ENCODE measurements at places on chromosomes 2 and 18. TPM values are rescaled to one million over a fixed set of nuclear protein-coding genes. Genes with fewer than 3 reads are reported as not detected.

- no peak overlapping the region for H3K4me3 ChIP-seq
- H3K4me1 ChIP-seq = peaks cover 62% of the 10 kb centered on the region
- peak; percentile 90 for DNase-seq
- no peaks in the 10 kb centered on the region for H3K27me3 ChIP-seq
Measured at GRCh38 chr2:47072018-47072691, 83.0 kb downstream of the STPG4 start.

EVX2 gene
- total RNA-seq = not detected

HSPE1 gene
- 87.0 TPM for total RNA-seq

RFX8 gene
- total RNA-seq = 2.6 TPM

DNA sequence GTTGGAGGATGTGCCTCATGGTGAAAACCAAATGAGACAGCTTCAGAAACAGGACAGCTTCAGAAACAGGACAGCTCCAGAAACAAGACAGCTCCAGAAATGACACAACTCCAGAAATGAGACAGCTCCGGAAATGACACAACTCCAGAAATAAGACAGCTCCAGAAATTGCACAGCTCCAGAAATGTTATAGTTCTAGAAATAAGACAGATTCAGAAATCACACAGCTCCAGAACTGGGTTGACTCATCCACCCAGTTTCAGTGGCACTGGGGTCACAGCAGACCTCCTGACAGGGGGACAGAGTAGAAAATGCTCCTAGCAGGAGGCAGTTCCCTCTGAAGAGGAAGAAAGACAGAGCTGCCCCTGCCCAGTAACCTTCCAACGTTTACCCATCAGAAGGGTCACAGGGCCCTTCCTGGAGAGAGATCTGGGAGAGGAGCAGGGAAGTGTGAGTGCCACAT is 26.9 kb upstream of the COL6A3 start:
- H3K27me3 ChIP-seq = no peaks in the 10 kb centered on the region
- H3K4me1 ChIP-seq = peaks cover 12% of the 10 kb centered on the region
- H3K4me3 ChIP-seq = no peak overlapping the region
- peak overlapping the region; percentile 56 for H3K27ac ChIP-seq
- H3K36me3 ChIP-seq = no peaks in the 10 kb centered on the region

- H3K36me3 ChIP-seq = no peaks in the 10 kb centered on the region
- no peak overlapping the region for H3K4me3 ChIP-seq
- DNase-seq = peak; percentile 16
- no peaks in the 10 kb centered on the region for H3K27me3 ChIP-seq
- no peak overlapping the region for H3K27ac ChIP-seq
- H3K4me1 ChIP-seq = no peaks in the 10 kb centered on the region
Measured at GRCh38 chr2:170084820-170085491, 93.0 kb upstream of the MYO3B start.

FSIP2 gene
- total RNA-seq = 0.26 TPM

- no peak overlapping the region for H3K4me3 ChIP-seq
- H3K4me1 ChIP-seq = peaks cover 3% of the 10 kb centered on the region
- no peak overlapping the region for H3K27ac ChIP-seq
- no peaks in the 10 kb centered on the region for H3K27me3 ChIP-seq
- H3K36me3 ChIP-seq = peaks cover 3% of the 10 kb centered on the region
- DNase-seq = no peak
Measured at GRCh38 chr18:26457611-26458353, 90.6 kb downstream of the KCTD1 start.

GRCh38 chr18:9088252-9088651 is 14.2 kb upstream of the NDUFV2 start:
- no peaks in the 10 kb centered on the region for H3K36me3 ChIP-seq
- no peak overlapping the region for H3K4me3 ChIP-seq
- no peaks in the 10 kb centered on the region for H3K27me3 ChIP-seq
- no peak for DNase-seq
- no peaks in the 10 kb centered on the region for H3K4me1 ChIP-seq

GRCh38 chr2:23843051-23843976 is 83.6 kb downstream of the ATAD2B start:
- no peaks in the 10 kb centered on the region for H3K4me1 ChIP-seq
- H3K27me3 ChIP-seq = no peaks in the 10 kb centered on the region

DNA sequence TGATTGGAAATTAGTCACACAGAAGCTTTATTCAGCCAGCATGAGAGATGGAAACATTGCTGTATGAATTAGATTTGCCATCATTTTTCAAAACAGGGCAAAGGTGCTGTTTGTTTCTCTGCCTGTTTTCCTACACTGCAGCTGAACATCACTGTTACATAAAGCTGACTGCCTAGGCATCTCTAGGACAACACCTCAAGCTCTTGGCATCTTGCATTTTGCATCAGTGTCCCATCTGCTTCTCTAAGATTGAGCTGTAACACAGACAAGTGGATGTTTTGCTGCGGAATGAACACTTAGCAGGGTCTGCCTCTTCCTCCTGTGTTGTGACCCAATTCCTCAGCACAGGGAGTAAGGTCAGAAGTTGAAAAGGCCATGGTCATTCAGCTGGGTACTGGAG is 4.9 kb downstream of the CCT7 start:
- H3K36me3 ChIP-seq = peaks cover 7% of the 10 kb centered on the region
- H3K4me1 ChIP-seq = peaks cover 4% of the 10 kb centered on the region
- H3K27ac ChIP-seq = no peak overlapping the region
- no peak for DNase-seq
- H3K27me3 ChIP-seq = no peaks in the 10 kb centered on the region
- no peak overlapping the region for H3K4me3 ChIP-seq

DNA sequence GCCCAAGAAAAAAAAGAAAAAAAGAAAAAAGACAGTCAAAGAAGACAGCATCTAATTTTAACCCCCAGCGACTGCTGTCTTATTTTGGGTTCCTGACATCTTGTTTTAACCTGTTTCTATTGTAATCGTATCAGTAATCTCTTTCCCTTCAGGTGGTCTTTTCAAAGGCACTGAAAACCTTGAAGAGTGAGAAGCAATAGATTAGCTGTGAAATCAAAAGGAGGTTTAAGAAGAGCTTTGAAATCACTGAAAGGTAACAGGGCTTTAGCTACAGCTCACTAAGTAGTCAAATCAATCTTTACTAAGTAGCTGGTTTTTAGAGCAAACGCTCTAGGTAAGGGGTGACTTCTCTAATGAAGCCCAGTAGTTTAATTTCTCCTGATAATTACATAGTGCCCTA is 5.4 kb upstream of the TANC1 start:
- DNase-seq = no peak
- H3K27ac ChIP-seq = no peak overlapping the region
- no peak overlapping the region for H3K4me3 ChIP-seq
- H3K27me3 ChIP-seq = no peaks in the 10 kb centered on the region
- no peaks in the 10 kb centered on the region for H3K36me3 ChIP-seq

- H3K27ac ChIP-seq = no peak overlapping the region
- H3K27me3 ChIP-seq = no peaks in the 10 kb centered on the region
- H3K4me3 ChIP-seq = no peak overlapping the region
- DNase-seq = no peak
Measured at GRCh38 chr2:31109633-31110192, 28.5 kb downstream of the GALNT14 start.

DNA sequence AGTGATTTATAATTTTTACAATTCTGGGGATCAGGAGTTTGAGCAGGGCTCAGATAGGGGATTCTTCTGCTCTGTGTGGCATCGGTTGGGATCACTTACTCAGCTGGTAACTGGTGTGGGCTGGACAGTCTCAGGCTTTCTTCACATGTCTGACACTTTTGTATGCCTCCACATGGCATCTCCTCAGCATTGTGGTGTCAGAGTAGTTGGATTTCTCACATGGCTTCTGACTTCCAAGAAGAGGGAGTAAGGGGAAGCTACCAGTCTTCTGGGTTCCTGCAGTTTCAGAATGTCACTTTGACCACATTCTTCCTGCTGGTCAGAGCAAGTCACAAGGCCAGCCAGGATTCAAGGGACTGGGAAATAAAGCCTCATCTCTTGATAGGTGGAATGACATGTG is 55.6 kb downstream of the NCOA1 start:
- no peaks in the 10 kb centered on the region for H3K36me3 ChIP-seq
- no peaks in the 10 kb centered on the region for H3K27me3 ChIP-seq
- no peak for DNase-seq
- H3K4me1 ChIP-seq = no peaks in the 10 kb centered on the region
- H3K4me3 ChIP-seq = no peak overlapping the region

DNA sequence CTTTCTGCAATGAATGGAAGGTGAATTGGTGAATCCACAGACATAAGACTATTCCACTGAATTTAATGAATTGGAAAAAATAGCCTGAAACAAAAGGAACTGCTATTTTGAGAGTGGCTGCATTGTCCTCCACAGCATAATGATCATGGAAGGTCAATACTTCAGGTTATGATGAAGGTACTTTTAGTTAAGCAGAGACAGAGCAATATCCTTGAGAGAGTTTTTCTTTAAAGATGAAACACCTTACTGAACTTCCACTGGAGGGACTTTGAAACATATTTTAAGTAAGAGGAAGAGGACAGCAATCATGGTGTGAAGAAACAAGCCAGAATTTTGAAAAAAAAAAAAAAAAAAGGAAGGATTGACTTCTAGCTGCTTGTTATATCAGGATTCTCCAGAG is 68.8 kb upstream of the DPP10 start:
- no peaks in the 10 kb centered on the region for H3K36me3 ChIP-seq
- no peaks in the 10 kb centered on the region for H3K4me1 ChIP-seq
- no peak for DNase-seq
- H3K27me3 ChIP-seq = no peaks in the 10 kb centered on the region
- H3K27ac ChIP-seq = no peak overlapping the region

GRCh38 chr18:24543795-24544498 is 83.5 kb downstream of the HRH4 start:
- H3K4me3 ChIP-seq = no peak overlapping the region
- peak; percentile 33 for DNase-seq
- H3K27me3 ChIP-seq = no peaks in the 10 kb centered on the region
- no peaks in the 10 kb centered on the region for H3K4me1 ChIP-seq

KATNAL2 gene
- 4.6 TPM for total RNA-seq

DNA sequence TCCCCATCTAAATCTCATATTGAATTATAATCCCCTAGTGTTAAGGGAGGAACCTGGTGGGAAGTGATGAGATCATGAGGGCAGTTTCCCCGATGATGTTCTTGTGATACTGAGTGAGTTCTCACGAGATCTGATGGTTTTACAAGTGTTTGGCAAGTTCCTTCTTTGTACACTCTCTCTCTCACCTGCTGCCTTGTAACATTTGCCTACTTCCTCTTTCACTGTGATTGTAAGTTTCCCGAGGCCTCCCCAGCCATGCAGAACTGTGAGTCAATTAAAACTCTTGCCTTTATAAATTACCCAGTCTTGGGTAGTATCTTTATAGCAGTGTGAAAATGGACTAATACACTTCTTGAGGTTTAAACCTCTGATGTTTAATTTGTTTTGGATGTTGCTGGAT is 177.5 kb downstream of the CD8B2 start:
- H3K4me3 ChIP-seq = no peak overlapping the region
- DNase-seq = no peak
- H3K4me1 ChIP-seq = no peaks in the 10 kb centered on the region
- H3K36me3 ChIP-seq = no peaks in the 10 kb centered on the region
- no peaks in the 10 kb centered on the region for H3K27me3 ChIP-seq
- no peak overlapping the region for H3K27ac ChIP-seq

DNA sequence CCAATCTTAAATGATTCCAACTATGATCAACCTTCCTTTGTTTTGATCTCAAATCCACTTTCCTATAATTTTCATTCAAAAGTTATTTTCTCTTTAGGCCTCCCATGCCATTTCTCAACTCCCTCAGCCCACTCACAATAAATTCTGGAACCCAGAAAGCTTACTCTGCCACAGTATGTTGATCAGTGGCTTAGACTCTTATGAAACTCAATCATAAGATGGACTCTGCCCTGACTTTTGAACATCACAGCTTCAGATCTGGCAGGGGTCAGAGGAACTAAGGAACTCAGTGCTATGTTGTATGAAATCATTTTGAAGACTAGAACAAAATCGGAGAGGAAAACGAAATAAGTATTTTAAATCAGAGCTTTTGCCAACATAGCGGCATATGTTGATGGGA is 59.8 kb upstream of the LGALSL start:
- DNase-seq = no peak
- no peaks in the 10 kb centered on the region for H3K4me1 ChIP-seq
- no peaks in the 10 kb centered on the region for H3K36me3 ChIP-seq
- H3K4me3 ChIP-seq = no peak overlapping the region
- H3K27ac ChIP-seq = no peak overlapping the region
- peaks cover 6% of the 10 kb centered on the region for H3K27me3 ChIP-seq

DNA sequence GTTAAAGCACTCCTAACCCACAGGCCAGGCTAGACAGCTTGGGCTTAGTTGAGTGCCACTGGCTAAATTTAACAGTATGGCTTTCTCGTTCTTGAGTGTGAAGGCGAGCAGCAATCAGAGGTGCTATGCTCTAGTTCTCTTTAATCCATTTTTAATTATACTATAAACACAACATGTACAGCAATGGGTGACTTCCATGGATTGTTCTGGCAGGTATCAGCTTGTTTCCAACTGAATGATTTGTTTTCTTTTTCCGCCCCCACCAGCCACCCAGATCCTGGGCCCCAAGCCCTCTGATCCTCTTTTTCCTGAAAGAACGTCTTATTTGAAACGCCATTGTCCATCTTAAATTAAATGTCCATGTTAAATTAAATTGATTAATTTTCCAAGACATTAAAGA is 244.8 kb downstream of the IKZF2 start:
- no peaks in the 10 kb centered on the region for H3K27me3 ChIP-seq
- no peak for DNase-seq
- no peaks in the 10 kb centered on the region for H3K36me3 ChIP-seq
- no peak overlapping the region for H3K4me3 ChIP-seq

- H3K27me3 ChIP-seq = no peaks in the 10 kb centered on the region
- H3K27ac ChIP-seq = no peak overlapping the region
Measured at GRCh38 chr18:54127759-54128378, 96.6 kb downstream of the MBD2 start.

CHRND gene
- total RNA-seq = not detected

DNA sequence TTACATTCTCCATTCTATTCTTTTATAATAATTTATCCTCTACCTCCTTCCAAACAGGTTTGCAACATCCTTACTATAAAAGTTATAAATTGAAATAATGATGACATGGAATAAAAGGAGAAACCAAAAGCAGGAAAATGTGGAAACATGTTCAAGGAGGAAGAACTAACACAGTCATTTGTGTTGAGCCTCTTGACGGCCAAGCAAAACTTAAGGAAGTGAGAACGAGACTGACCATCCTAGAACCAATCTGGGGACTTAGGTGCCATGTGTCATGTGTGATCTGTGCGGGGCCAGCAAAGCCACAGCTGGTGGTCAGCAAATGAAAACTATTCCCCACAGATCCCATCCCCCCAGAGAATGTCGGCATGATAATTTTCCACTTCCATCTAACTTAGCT is 25.6 kb upstream of the FAM124B start:
- H3K4me1 ChIP-seq = no peaks in the 10 kb centered on the region
- H3K36me3 ChIP-seq = no peaks in the 10 kb centered on the region
- no peaks in the 10 kb centered on the region for H3K27me3 ChIP-seq
- H3K27ac ChIP-seq = no peak overlapping the region

DNA sequence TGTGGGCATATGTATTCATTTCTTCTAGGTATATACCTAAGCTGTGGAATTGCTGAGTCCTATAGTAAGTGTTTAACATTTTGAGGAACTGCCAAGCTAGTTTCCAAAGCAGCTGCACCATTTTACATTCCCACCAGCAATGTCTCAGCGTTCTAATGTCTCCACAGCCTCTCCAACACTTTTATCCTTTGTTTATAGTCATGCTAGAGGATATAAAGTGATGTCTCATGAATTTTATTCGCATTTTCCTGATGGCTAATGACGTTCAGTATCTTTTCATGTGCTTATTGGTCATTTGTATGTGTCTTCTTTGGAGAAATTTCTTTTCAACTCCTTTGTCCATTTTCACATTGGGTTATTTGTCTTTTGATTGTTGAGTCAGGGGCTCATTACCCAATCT is 295.2 kb downstream of the NCKAP5 start:
- H3K27ac ChIP-seq = no peak overlapping the region
- H3K27me3 ChIP-seq = no peaks in the 10 kb centered on the region
- H3K4me3 ChIP-seq = no peak overlapping the region
- H3K36me3 ChIP-seq = no peaks in the 10 kb centered on the region
- DNase-seq = no peak
- no peaks in the 10 kb centered on the region for H3K4me1 ChIP-seq
